ENCODE measurements at places on chromosomes 2 and 18.
A peak's percentile ranks its signal among the peaks of the same experiment; 100 is the strongest.

GRCh38 chr2:96916646-96917543 lies 47.0 kb upstream of the SEMA4C start:
- no peak for DNase-seq

GRCh38 chr2:238793801-238794449 lies 54.0 kb upstream of the TWIST2 start:
- no peak for DNase-seq

GRCh38 chr18:49459404-49460171 lies 857 bp downstream of the DYM start:
- DNase-seq: no peak

GRCh38 chr2:157931542-157931941 lies 55.4 kb upstream of the ACVR1 start:
- no peak for DNase-seq

GRCh38 chr18:49764032-49764431 lies 49.3 kb downstream of the ACAA2 start:
- DNase-seq: no peak

DNA sequence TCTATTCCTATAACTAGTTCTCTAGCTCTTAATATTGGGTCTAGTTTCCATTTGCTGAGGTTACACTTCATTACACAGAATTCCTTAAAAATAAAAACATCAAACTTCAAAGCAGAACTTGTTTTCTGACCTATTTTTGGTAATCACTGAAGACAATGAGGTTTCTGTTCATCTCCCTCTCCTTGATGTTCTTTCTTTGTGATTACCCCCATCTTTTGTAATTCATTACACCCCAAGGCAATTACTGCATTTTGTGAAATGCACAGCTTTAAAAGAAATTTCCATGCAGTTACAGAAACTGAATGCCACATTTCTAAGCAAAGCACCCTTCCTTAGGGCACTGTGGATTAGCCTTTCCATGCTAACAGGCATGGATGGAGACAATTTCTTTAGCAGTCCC lies 363.2 kb upstream of the RND3 start:
- no peak for DNase-seq

GRCh38 chr2:121130301-121130850 lies 154.6 kb downstream of the TFCP2L1 start:
- no peak for DNase-seq

DNA sequence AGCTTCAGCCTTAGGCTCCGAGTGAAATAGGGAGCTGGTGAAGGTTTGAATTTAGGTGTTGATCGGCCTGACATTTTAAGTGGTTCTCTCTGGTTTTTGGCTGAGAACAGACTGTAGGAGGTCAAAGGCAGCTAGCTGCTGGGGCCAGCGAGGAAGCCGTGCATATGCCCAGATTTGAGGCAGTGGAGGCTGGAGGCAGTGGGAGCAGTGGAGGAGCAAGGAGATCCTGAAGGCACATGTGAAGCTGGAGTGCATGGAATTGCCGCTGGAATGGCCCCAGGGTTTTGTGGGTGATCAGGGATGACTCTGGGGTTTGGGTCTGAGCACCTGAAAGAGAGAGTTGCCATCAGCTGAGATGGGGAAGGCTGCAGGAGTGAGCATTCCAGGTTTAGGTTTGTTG lies 25.1 kb downstream of the STEAP3 start:
- DNase-seq: no peak

GRCh38 chr2:42834161-42834560 lies 41.8 kb upstream of the HAAO start:
- DNase-seq: no peak

- DNase-seq: no peak
Observed at GRCh38 chr2:201472411-201472810, 20.9 kb downstream of the STRADB start.

DNA sequence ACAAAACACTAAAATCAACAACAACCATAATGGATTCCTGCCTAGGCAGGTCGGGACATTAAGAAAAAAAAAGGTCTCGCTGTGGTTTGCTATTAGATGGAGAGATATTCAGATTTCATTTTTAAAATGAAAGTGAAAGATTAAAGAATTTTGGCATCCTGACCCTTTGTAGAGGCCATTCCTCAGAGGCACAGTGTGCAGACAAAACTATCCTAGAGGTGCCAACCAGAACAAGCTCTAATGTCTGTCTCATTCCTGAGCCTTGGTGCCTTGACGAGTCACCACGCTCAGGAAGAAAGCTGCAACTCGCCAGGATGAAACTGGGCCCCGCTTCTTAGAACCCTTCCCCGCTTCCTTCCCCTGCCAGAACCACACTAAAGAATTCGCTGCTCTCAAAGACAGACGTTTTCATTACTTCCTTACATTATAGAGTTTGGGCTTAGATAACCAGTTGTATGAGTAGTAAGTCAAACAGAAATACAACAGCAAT lies 156.0 kb downstream of the TGIF1 start:
- DNase-seq: no peak

GRCh38 chr18:75072672-75073371 lies 136.1 kb downstream of the PTGR3 start:
- no peak for DNase-seq

DNA sequence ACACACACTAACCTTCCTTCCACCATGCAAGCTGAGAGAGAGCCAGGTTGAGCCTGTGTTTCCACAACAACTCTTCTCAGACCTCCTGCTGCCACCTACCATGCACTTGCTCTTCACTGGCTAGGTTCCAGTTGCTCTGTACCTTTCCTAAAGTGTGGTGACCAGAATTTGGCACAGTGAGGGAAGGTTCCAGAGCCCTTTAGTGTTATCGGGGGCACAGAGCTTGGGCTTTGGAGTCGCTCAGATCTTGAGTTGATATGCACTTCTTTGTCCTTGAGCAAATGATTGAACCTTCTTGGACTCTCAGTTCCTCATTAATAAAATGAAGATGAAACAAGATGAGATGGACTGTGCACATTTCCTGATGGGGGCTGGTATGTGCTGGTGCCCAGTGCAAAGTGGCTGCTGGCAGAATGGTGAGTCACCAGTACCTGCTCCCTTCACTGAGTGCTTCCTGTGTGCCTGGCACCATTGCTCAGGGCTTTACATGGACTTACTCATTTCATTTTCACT lies 47.1 kb downstream of the NEDD4L start:
- DNase-seq: no peak

GRCh38 chr2:191051825-191052778 lies 38.1 kb upstream of the STAT1 start:
- no peak for DNase-seq

DNA sequence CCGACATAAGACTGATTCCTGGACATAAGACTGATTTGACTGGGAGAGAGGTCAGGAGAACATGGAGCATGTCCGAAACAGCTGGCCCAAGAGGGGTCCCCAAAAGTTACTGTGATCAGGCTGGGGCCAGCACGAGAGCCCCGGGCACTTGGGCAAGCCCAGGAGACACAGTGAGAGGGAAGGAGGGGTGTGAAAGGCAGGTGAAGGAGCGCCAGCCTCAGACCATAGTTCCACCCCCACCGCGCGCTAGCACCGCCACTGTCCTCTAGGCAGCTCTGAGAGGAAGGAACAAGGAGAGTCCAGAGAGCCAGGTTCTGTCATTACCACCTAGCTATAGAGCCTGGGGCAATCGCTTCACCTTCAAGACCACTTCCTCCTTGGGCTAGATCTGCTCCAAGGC lies 78.2 kb upstream of the DAPL1 start:
- no peak for DNase-seq

GRCh38 chr2:1104364-1104763 lies 153.7 kb downstream of the SNTG2 start:
- DNase-seq: no peak

DNA sequence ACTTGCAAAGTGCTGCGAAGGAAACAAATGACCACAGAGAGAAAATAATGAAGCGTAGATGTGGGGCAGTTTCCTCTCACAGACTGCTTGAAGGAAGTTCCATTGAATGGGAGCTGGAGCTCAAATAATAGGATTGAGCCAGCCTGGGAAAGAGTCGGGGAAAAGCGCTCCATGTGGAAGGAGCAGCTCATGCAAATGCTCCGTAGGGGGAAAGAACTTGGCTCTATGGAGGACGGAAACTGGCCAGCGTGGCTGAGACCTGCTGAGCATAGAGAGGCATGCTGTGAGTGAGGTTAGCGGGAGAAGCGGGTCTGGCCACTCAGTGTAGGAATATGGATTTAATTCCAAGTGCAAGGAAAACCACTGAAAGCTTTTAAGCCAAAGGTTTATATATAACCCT lies 28.6 kb upstream of the VIT start:
- DNase-seq: no peak

- DNase-seq: no peak
Observed at GRCh38 chr2:231862071-231862470, 64.1 kb downstream of the NPPC start.

DNA sequence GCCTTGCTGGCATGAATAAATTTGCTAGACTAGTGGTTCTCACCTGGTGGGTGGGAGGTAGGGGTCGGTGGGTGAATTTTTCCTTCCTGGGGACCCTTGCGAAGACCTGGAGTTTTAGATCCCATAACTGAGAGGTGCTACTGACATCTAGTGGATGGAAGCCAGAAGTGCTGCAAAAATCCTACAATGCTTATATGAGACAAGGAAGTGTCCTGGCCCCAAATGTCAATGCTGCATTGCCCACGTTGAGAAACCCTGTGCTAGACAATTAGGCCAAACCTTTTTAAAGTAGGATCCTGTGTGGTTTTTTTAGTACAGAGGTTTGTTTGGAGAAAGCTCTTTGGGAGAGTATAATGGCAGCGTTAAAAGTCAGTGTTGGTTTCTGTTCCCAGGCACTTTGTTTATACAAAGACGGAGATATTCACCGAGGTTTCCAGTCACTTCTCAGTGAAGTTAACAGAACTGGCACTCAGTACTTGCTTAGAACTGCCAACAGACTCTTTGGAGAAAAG lies 9.6 kb downstream of the SERPINB8 start:
- DNase-seq: no peak

DNA sequence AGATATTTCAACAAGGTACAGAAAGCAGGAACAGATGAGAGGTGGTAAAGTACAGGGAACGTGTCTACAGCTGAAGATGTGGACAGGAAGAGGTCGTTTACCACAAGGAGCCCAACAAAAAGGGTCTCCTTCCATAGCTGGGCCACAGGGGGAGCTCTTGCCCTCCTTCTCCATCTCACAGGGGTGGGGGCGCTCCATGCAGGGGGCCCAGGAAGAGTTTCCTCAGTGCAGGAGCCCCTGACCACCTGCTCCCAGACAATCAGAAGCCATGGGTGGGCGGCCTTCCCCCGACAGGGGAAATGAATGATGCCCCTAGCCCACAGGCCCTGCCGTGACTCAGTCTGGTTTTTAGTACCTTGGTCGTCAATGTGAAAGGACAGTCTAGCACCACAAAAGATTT lies 163.6 kb upstream of the ZNF516 start:
- no peak for DNase-seq

GRCh38 chr18:39793609-39794008 lies 2161.4 kb upstream of the PIK3C3 start:
- no peak for DNase-seq

GRCh38 chr18:5059696-5060032 lies 137.4 kb downstream of the AKAIN1 start:
- no peak for DNase-seq

- DNase-seq: no peak
Observed at GRCh38 chr2:40173276-40173675, 278.6 kb downstream of the SLC8A1 start.

GRCh38 chr18:34483198-34483597 lies 226.9 kb upstream of the DTNA start:
- no peak for DNase-seq

GRCh38 chr2:234550511-234551107 lies 53.7 kb upstream of the ARL4C start:
- peak; percentile 14 for DNase-seq

GRCh38 chr2:224971214-224971613 lies 71.1 kb downstream of the DOCK10 start:
- DNase-seq: no peak

GRCh38 chr18:44508474-44508873 lies 172.2 kb upstream of the SETBP1 start:
- no peak for DNase-seq

DNA sequence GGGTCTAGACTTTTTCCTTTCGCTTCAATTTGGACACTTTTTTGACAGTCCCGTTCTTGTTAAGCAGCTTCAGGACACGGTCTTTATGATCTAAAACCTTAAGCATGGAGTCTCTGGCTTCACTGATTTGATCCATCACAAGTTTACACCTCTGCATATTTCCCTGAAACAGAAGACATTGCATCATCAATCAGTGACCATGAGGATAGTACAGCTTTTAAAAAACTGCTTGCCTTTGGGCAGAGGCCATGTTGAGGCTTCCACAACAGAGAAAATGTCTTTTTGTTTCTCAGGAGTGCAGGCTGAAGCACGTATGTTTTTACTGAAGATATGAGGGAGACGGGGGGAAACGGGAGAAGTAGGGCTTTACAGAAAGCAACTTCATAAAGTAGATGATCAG lies 56.2 kb upstream of the AMMECR1L start:
- DNase-seq: no peak

DNA sequence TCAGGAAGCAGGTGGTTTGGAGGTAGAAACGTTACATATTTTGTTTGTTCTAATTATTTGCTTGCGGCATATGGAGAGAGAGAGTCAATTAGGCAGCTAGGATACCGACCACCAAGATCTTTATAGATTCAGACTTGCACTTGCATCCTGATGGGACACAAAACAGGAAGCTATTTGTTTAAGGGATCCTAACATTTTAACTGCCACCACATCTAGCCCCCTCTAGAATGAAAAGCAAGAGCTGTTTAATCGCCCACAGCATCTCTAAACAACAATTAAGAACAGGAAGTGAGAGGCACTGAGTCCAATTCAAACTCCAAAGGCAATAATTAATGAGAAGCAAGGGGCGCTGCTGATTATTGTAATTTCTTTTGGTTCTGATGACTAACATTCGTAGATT lies 182.0 kb upstream of the LINC00305 start:
- no peak for DNase-seq

- no peak for DNase-seq
Observed at GRCh38 chr2:209872675-209873074, 101.0 kb downstream of the UNC80 start.

DNA sequence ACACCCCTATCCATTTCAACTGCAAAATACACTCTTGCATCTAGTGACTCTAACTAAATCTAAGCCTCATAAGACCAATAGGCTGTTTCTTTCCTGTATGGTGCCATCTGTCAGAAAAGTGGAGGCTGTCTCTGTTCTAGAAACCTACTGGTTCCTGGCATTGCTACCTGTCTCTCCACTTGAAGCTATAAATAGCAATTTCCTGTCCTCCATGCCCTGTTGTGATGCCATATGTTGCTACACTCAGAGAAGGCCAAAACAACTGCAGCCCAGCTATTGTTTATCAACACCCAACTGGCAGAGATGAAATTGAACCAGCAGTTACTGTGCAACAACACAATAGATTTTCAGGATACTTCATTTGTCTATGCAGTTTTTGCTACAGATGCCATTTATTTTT lies 1355.1 kb upstream of the SLC39A10 start:
- no peak for DNase-seq

- no peak for DNase-seq
Observed at GRCh38 chr2:1812926-1813325, 68.6 kb upstream of the PXDN start.

GRCh38 chr18:34871435-34871834 lies 161.3 kb downstream of the DTNA start:
- no peak for DNase-seq

- DNase-seq: no peak
Observed at GRCh38 chr2:48433682-48434081, 96.3 kb upstream of the STON1 start.
